Ureter (tissue), 1 donor: ENCODE measurements at places on chromosomes 16 and 17. TPM values are rescaled to one million over a fixed set of nuclear protein-coding genes. Genes with fewer than 3 reads are reported as not detected.

TMC8 gene
- total RNA-seq = 18.2 TPM

ZG16 gene
- not detected for total RNA-seq

TBC1D26 gene
- total RNA-seq = 0.47 TPM

TMIGD1 gene
- not detected for total RNA-seq

NPIPB9 gene
- total RNA-seq = 5.8 TPM

VTN gene
- total RNA-seq = 1.0 TPM

TUBG2 gene
- total RNA-seq = 41.0 TPM

SEPTIN12 gene
- total RNA-seq = not detected

SCNN1B gene
- 55.8 TPM for total RNA-seq

RAB40B gene
- 18.9 TPM for total RNA-seq

EVPL gene
- total RNA-seq = 84.2 TPM

PRR29 gene
- 3.5 TPM for total RNA-seq

CSH1 gene
- total RNA-seq = not detected

GLIS2 gene
- 11.7 TPM for total RNA-seq

ZFP3 gene
- total RNA-seq = 9.1 TPM

PYY gene
- not detected for total RNA-seq
